NCI-H524 (cell line): ENCODE measurements at places on chromosomes 12 and 14.

- DNase-seq = peak; percentile 69
Measured at GRCh38 chr12:14769466-14769968, 33.8 kb downstream of the WBP11 start.

GRCh38 chr12:112161711-112162110, 36.4 kb downstream of the TRAFD1 start:
- DNase-seq = no peak

GRCh38 chr14:78612666-78613065, 442.5 kb downstream of the NRXN3 start:
- no peak for DNase-seq

DNA sequence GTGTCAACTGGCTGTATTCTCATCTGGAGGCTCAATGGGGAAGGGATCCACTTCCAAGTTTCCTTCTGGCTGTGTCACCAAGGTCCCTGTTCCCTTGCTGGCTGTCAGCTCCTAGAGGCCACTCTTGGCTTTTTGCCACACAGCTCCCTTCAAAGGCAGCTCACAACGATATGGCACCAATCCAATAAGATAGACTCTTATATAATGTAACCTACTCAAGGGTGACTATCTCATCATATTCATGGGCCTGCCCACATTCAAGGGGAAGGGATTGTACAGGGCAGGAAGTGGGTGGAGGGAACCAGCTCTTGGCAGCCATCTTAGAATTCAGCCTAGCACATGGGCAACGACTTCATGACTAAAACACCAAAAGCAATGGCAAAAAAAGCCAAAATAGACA, 98.7 kb upstream of the PLXNC1 start:
- DNase-seq = no peak

DNA sequence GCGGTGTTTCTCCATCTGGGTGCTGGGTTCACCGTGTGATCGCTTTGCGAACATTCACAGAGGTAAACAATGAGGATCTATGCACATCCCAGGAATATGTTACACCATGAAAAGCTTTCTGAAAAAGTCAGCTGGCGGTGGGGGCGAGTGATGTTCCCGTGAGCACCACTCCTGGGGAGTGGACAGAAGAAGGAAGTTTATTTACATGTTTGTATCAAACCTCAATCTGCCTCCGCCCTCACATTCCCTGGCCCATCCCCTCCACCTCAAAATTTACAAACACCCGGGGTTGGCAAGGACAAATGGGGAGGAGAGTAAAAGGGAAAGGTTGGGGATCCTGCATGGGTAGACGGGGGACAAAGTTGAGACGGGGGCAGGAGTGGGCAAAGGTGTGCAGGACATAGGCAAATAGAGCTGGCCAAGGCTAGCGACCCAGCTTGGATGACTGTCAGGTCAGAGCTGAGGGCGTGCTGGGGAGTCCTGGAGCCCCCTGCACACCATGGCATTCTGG, 6.9 kb downstream of the TNFRSF1A start:
- DNase-seq = no peak

DNA sequence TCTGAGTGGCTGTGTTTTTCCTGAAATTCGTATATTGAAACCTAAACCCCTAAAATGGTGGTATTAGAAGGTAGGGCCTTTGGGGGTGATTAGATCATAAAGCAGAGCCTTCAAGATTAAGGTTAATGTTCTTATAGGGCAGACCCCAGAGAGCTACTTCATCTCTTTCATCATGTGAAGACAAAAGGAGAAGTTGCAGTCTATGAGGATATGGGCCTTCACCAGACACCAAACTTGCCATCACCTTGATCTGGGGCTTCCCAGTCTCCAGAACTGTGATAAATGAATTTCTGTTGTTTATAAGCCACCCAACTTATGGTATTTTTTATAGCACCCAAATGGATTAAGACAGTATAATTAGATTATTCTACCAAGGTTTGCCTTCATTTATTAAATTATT, 275.0 kb upstream of the ATP2B1 start:
- DNase-seq = no peak

- DNase-seq = no peak
Measured at GRCh38 chr12:46110223-46110611, 119.8 kb upstream of the SCAF11 start.

DNA sequence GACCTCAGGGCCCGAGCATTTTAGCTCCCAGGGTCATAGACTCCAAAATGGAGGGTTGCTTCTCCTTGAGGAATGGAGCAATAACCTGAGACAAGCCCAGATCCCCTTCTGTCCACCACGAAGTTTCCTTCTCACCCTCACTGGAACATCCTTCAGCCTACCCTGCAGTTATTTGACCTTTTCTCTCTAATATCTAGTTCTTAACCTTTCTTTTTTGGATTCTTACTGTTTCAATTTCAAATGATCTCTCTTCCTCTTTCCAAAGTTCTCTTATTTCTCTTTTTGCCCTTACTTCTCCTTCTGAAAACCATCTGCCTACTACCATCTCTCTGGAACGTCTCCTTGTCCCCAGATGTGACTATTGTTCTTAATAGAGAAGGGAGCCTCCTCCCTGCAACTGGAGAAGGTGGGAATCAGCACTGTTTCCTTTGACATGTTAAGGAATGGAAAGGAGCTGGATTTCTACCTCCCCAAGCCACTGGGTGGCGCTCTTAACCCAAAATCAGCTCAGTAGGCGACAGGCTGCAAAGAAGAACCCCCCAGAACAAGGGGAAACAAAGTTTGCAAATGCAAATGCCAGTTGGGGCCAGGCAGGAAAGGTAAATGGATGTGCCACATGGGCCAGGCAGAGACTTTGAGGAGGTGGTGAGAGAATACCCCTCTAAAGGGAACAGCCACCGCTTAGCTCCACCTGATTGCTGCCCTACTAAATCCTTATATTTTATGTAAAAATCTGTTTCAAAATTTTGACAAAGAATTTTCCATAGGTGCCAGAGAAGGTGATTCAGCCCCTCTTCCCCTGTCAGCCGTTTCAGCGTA, 22.4 kb upstream of the PDE1B start:
- no peak for DNase-seq

GRCh38 chr12:49705479-49706134, 1.6 kb downstream of the FMNL3 start:
- DNase-seq = peak; percentile 16

DNA sequence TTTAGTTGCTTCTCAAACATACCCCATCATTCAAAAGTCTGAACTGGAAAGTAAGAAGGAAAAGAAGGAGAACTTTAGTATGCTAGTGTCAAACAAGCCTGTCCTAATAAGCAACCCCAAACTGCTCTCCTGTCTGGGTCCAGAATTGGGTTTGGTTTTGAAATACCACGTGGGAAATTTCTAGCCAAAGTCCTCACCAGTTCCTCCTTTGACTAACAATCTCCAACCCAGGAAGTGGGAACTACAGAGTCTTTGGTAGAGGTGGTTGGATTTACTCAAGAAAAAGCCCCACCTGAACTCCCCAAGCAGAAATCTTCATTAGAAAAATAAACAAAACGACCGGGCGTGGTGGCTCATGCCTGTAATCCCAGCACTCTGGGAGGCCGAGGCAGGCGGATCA, 17.4 kb upstream of the EIF4B start:
- DNase-seq = no peak
